ENCODE measurements at places on chromosomes 6 and 20. TPM values are rescaled to one million over a fixed set of nuclear protein-coding genes. Genes with fewer than 3 reads are reported as not detected.

The ZNF343 gene
- 8.5 TPM for total RNA-seq

The SLC22A7 gene
- total RNA-seq = not detected

The RALGAPA2 gene
- 22.5 TPM for total RNA-seq

The PTCHD4 gene
- total RNA-seq = 1.1 TPM

DNA sequence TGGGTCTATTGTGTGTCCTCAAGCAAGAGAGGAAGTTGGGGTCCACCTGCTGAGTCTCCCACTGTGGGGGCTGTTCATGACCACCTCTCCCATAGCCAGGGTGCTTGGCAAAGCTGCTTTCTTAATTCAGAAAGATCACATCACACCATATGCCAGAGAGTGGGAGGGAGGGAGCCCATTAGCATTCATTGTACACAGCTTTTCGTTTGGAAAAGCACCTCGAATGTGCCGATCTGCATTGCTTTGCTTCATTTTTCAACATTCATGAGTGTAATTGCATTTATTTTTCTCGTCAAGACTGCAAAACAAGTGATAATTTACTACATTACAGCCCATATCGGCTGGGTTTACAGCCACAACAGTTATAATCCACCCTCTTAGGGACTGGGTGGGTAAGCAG, 327.3 kb downstream of the PTPRT start:
- DNase-seq = no peak

Measured in cardiac septum (tissue), 1 donor.